ENCODE measurements at places on chromosomes 4 and X.
A peak's percentile ranks its signal among the peaks of the same experiment; 100 is the strongest.

DNA sequence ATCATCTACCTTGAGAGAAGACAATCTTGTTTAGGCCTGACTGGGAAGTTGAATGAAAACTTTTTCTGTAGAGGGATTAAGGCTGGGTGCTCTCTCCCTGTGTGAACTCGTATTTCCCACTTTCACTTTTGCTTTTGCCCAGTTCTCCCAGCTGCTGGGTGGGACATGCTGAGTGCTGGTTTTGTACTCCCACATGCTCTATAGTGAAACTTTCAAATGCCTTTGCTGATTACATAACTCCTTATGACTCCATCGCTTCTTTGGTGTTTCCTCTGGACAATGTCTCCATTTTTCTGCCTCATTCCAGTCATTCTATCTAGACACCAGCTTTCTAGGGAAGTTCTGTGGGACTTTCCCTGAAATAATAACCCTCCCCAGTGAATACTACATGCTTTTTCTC, 100.5 kb downstream of the CLNK start:
- DNase-seq: peak; percentile 15

DNA sequence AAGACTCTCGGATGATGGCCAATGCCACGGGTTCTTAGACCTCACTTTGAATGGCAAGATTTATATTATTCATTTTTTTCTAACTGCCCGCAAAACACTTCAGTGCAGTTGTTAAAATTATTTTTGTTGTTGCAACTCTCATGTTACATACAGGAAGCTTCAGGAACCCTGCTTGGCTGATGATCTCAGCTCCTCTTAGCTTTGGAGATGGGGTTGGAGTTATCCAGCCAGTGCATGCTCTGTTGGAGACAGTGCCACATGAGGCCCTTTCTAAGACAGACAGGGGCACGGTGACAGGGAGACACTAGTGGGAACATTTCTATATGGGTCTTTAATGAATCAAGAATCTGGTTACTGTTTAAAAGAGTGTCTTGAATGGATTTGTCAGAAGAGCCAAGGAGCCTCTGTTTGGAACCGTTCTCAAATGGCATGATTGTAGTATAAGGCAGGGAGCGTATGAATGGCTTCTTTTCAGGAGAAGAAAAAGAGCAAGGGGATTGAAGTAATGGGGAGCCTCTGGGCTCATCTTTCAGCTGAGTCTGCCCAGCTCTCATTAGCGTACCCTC, 61.9 kb upstream of the ENPP6 start:
- DNase-seq: no peak

DNA sequence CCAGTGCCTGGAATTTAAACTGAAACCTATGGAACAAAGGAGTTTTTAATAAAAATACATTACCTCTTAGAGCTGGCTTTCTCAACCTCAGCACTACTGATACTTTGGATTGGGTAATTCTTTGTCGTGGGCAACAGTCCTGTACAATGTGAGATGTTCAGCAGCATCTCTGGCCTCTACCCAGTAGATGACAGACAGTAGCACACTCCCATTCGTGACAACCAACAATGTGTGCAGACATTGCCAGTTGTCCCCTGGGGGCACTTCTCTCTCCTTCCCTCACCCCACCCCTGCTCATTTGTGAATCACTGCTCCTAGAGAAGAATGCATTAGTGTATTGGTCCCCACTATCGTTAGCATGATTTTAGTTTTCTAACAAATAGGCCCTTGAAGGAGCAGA, 16.2 kb downstream of the GPAT3 start:
- no peak for DNase-seq

DNA sequence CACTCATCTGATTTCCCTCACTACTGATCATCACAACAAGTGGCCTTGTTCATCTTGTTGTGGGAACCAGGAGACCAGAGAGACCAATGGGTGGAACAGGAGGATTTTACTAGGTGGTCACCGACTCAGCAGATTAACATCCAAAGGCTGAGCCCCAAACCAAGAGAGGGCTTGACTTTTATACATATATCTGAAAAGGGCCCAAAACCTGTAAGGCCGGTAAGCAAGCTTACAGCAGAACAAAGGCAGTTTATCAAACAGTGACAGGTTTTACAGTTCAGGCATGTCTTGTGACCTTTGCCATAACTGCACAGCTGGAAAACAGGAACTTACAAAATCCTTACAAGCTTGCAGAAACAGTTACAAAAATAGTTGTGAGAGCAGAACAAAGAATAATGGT, 195.9 kb downstream of the OR13H1 start:
- no peak for DNase-seq

GRCh38 chrX:132266583-132267355, 47.5 kb upstream of the RAP2C start:
- no peak for DNase-seq

DNA sequence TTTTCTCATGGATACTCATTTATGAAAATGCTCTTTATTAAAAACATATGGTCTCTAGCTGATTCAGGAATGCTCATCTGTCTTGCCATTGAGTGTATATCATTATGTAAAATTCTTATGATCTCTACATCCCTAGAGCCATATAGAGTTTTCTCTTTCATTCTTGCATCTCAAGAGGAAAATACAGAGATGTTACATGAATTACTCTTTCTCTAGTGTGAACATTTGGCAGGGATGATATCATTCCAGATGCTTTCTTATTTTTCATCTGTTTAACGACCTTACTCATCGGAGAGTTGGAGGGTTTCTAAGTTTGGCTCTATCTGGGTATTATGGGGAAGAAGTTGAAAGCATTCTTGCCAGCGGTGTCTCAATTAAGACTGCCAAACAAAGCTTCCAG, 202.9 kb upstream of the SLC7A11 start:
- DNase-seq: no peak

DNA sequence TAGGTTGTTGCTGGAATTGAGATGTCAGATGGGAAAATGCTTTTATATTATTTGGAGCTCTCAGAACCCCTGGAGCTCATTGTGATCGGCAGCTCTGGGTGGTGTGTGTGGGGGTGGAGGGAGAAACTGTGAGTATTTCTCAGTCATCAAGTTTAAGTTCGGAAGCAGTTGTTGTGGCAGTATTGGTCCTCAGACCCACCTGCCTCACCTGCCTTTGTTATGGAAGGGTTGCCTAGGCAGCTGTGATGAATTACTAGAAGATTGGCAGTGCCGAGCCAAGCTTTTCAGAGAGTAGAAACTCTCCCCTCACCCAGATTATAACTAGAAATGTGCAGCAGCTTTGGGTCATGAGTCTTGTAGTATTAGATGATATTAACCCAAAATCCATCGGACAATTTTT, 9.5 kb downstream of the IGSF1 start:
- no peak for DNase-seq

DNA sequence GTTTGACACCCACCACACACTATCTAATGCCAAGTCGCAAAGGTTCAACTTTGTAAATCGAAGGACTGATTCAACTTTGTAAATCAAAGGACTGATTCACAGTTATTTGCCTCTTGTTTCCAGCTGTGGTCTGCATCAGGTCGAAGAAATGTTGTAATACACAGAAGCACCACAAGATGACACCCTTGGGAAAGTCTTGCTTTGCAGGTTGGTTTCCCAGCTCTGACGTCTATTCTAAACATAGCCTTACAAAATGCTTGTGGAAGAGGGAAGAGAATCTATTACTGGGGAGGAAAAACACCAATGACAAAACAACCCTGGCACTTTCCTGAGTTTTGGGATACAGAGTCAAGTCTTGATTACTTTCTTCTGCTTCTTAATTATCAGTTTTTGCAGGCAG, 35.3 kb downstream of the SUPT20HL1 start:
- peak; percentile 55 for DNase-seq

DNA sequence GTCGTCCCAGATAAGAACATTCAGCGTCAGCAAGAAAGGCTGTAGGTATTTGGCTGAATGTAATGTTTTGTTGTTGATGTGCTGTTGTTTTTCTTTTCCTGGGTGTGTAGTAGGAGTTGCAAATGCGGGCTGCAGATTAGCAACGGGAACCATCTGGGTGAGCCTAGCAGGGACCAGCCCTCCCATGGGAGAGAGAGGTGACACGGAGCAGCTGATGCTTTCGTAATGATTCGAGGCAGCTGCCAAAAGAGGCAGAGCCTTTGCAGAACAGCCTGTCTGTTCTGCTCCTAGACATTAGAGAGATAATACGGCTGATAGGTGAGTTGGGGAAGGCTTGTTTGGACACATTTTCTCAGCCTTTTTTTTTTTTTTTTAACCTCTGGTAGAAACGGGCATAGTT, 25.3 kb downstream of the ARSF start:
- DNase-seq: no peak

DNA sequence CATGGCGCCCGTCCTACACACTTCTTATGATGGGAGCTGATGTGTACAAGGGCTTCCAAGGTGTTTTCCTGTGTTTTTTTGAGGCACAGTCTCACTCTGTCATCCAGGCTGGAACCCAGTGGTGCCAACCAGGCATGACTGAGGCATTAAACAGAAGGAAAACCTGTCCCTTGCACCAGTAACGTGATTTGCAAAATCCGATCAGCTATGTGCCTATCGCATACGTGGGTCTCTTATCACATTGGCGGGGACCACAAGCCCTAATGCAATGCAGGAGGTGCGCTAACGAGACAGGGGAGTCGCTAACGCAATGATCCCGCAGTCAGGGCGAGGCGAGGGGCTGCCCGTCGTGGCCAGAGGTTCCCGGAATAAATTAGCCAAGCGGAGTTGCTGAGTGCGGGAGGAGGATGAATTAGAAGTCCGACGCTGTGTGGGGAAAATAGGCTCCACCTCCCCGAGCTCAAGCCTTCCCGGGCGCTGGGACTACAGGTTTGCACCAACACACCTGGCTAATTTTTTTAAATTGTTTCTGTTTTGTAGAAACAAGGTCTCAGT, 162.7 kb downstream of the SHOX start:
- no peak for DNase-seq

DNA sequence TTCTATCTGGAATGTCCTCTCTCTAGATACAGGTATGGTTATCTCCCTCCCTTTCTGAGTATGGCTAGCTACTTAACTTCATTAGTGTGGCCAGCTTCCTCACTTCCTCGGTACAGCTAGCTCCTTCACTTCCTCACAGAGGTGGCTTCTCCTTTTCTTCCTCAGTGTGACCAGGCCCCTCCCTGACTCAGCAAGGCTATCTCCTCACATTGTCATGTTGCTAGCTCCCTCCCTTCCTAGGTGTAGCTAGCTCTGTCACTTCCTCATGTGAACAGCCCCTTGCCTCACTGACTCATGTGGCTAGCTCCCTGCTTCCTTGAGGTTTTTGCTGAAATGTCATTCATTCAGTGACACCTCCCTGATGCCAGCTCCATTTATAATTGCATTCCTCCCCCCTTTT, 67.3 kb upstream of the DDIT4L start:
- peak; percentile 50 for DNase-seq

- DNase-seq: no peak
Measured at GRCh38 chrX:150037041-150037440, 98.8 kb upstream of the EOLA2 start.

DNA sequence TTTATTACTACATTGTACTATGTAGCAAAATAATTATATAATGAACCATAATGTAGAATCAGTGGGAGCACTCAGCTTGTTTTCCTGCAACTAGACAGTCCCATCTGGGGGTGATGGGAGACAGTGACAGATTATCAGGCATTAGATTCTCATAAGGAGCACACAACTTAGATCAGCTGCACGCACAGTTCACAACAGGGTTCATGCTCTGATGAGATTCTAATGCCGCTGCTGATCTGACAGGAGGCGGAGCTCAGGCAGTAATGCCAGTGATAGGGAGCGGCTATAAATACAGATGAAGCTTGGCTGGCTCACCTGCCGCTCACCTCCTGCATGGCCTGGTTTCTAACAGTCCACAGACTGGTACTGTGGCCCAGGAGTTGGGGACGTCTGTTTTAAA, 199.2 kb downstream of the MAB21L2 start:
- no peak for DNase-seq

- DNase-seq: no peak
Measured at GRCh38 chrX:66012094-66012534, 27.8 kb downstream of the VSIG4 start.

DNA sequence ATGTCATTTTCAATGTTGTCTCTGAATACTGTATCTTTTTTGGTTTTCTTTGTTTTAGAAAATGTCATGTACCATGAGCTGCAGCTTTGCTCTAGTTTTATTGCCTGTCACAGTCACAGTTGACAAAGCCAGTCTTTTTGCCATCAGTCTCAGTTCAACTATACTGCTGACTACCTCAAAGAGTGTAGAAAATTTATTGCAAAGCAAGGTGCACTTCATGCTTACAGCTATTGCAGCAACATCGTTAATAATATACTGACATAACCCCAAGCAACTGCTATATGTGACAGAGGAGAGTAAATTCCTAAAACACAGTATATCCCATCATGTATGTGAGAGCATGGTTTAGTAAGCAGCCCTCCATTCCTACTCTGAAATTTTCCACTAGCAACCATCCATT, 2022.3 kb downstream of the ARAP2 start:
- no peak for DNase-seq

- DNase-seq: no peak
Measured at GRCh38 chr4:11158971-11159370, 269.7 kb downstream of the HS3ST1 start.

- DNase-seq: no peak
Measured at GRCh38 chr4:58275856-58276255, 1165.7 kb upstream of the IGFBP7 start.
